ENCODE measurements at places on chromosomes 7 and 10.

DNA sequence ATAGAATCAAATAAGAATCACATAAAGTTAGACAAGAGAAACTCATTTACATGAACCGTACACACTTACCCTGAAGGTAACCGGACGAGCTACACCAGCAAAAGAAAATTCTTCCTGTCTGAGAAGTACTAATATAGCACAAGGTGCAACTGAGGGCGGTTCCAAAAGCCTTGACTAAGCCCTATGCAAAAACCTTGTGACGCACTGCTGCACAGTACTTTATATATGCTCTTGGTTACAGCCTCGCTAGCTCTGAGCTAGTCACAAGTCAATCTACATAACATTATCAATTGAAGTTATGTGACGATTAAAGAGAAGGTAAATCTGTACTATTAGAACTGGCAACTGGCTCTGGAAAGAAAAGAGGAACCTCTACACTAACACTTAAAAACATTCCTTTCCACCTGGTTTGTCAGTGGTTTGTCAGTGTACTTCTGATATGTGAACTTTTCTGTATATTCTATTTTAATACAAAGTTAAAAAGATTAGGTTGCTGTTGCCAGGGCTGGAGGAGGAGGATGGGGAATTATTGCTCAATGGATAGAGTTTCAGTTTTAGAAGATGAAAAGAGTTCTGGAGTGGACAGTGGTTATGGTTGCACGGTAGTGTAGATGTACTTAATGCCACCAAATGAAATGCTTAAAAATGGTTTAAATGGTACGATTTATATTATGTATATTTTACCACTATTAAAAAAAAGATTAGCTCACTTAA lies 21.6 kb downstream of the NT5C3A start:
- peak; percentile 29 for DNase-seq

DNA sequence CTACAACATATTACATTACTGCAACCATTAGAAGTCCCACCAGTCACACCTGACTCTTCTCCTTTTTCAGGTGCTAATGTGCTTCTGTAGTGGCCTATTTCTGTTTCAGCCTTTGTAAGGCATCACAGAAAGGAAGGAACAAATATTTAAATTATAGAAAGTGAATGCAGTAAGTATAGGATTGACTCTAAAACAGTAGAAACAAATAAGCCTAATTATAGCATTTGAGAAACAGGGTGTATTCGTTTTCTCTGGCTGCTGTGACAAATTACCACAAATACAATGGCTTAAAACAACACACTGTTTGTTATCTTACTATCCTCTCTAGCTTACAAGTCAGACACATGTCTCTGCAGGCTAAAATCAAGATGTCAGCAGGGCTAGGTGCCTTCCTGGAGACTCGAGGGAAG lies 69.4 kb downstream of the CCSER2 start:
- DNase-seq, result no peak

DNA sequence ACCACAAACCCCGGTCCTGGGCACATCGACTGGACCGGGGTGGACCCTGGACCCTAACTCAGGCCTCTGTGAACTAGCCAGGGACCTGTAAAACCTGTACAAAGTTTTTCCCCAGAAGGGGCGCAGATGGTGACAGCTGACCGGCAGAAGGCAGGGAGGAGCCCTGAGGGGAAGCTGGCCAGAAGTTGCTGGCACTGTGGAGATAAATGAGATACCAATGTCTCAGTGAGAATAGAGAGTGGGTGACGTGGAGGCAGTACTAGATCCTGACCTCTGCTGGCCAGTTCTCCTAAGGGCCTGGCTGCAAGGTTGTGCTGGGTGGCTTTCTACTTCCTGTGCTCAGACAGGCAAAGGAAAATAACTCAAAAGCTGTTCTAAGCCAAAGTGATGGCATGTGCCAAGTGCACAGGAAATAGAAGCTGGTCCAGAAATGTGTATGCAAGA lies 10.6 kb upstream of the TSPAN14 start:
- no peak for DNase-seq

DNA sequence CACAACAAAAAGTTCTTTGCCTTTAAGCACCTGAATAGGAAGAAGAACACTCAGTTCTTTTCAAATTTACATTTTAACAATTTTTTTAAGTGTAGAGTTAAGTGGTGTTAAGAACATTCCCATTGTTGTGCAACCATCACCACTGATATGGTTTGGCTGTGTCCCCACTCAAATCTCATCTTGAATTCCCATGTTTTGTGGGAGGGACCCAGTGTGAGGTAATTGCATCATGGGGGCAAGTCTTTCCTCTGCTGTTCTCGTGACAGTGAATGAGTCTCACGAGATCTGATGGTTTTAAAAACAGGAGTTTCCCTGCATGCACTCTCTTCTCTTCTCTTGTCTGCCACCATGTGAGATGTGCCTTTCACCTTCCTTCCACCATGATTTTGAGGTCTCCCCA lies 155.7 kb downstream of the PLXNA4 start:
- DNase-seq, result no peak

DNA sequence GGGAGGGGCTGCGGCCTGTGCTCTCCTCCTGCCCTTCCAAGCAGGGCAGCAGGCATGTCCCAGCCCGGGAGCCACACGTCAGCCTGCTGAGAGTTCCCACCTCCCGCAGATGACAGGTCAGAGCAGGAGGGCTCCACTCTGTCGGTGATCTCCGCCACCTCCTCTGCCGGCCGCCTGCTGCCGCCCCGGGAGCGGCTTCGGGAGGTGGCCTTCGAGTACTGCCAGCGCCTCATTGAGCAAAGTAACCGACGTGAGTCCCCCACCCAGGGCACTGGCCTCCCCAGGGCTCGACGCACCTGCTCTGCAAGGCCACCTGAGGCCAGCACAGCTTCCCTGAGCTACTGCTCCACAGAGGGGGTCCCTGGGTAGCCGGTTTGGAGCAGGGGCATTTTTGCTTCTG lies 9.4 kb downstream of the AP5Z1 start:
- DNase-seq, result no peak

DNA sequence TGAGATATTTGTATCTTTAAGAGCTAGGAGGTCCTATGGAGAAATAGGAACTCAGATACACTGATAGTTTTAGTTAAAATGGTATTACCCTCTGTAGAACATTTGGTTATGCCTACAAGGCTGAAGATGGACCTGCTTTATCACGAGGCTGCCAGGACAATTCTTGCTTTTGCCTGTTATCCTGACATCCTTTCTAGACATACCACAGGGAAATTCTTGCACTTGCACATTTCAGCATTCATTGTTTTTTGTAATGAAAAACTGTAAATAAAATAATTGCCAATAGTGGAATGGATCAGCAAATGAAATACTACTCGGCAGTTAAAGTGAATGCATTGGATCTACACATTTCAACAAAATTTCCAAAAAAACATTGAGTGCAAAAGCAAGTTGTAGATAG lies 9.7 kb downstream of the COL28A1 start:
- no peak for DNase-seq

DNA sequence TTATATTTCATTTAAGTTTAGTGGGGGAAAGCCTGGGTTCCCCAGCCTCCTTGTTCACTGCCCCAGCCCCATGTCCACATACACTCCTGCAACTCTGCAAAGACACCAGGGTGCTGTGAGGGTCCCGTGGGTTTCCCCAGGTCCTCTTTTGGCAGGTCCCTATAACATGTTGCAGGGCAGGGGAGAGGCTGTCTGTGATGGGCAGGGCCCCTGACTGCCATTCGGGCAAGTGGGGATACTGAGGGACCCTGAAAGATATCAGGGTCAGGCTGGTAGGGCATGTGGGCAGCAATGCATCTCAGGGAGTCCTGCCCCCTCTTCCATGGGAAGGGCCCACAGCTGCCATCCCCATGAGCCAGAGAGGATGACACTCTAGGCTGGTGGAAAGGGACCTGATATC lies 28.4 kb downstream of the RASGEF1A start:
- DNase-seq, result no peak

DNA sequence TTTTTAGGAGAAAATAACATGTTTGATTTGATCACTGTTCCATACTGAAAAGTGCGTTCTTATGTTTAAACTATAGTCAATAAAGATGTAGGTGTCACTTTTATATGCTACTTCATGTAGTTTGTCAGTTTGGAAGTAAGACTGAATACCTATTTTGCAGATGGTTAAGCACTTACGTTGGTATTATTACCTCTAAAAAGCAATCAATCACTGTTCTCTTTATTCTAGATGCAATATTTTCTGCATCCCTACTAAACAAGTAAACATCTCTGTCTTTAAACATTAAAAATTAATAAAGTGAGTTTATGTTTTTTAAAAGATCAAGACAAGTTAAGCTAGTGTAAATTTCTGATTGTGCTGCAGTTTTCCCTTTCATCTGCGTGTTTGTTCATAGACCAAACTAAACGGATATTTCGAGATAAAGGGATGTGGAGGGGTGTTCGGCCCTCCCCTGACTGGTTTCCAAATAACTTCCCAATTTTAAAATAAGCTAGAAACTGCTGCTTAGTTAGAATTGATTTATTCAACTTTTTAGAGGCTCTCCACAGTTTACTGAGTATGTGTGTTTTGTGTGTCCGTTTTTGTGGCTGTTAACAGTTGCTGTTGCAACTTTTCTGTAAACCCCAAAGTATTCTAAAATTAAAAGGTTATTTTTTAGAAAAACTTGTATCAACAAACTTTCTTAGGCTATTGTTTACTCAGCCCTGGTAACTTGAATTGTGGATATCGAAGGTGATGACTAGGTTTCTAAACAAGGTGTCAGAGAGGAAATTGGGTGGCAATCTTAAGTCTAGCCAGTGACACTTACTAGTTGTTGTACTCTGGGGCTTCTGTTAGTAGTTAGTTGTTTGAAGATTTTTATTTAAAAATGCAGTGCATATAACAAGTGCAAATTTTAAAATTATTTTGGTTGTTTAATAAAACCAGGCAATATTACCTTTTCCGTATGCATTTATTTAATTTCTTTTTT lies 974 bp downstream of the KIF11 start:
- no peak for DNase-seq

DNA sequence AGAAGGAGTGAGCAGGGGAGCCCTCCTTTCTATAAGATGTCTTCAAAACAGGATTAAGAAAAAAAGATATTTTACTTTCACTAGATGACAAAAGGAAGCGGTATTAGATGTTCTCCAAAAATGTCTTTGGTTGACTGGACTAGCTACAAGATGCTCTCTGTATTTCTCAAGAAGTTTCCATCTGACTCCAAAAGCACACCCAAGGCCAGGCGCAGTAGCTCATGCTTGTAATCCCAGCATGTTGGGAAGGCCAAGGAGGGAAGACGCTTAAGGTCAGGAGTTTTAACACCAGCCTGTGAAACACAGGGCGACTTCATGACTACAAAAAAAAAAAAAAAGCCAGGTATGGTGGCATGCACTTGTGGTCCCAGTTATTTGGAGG lies 84.5 kb downstream of the PIP4K2A start:
- no peak for DNase-seq

GRCh38 chr7:104803931-104804330 lies 210.1 kb upstream of the KMT2E start:
- DNase-seq, result no peak

GRCh38 chr10:69438536-69439349 lies 12.5 kb upstream of the TSPAN15 start:
- no peak for DNase-seq

DNA sequence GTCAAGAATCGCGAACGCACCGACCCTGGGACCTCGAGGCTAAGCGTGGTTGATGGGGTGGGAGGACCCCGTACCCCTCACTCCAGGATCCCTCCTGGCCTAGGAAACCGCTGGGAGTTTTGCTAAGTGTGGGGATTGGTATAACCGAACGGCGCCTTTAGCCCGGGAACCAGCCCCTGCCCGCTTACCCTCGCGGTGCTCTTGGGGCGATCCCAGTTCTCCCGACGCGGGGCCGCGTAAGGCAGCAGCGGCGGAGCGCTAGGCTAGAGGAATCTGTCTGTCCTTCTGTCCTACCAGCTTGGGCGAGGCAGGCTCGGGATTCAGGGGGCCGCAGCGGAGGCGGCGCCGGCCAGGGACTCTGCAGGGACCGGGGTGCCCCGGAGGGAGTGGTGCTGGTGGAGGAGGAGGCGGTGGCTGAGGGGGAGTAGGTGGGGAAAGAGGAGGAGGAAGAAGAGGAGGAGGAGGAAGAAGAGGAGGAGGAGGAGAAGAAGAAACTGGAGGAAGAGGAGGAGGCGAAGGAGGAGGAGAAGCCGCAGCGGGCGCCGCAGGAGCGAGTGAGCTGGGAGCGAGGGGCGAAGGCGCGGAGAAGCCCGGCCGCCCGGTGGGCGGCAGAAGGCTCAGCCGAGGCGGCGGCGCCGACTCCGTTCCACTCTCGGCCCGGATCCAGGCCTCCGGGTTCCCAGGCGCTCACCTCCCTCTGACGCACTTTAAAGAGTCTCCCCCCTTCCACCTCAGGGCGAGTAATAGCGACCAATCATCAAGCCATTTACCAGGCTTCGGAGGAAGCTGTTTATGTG lies 439 bp upstream of the EMX2 start:
- no peak for DNase-seq

DNA sequence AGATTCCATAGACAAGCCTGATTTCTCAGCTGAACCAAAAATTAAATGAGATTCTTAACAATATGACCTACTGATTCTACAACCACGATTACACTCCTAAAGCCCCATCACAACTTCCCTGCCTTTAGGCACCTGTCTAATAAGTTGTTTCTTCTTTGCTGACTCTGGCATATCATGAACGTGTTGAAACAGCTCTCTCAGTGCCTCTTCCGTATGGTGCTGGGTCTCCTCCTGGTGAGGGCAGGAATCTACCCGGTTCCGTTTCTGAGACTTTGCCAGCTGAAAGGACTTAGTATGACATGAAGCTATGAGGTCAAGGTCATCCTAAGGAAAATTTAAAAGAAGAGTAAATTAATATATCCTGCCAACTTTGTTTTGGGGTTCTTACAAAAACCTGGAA lies 48.6 kb downstream of the ARHGAP19 start:
- no peak for DNase-seq

DNA sequence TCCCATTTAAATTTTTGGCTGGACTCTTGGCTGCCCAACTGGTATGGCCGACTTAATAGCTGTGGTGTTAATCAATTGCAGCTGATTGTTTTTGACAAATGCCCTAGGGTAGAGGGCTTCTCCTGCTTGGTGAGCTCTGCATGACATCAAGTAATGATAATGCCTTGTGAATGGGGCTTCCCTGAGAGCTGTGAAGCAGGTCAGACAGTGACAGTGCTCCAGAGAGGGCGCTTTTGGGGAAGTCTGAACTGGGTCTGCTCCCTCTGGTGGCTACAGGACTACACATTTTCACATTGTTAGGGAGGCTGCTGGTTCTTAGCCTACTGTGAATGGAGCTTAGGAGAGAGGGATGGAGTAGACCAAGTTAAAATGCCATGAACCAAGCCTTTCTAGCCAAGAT lies 98.8 kb downstream of the SDK1 start:
- no peak for DNase-seq

- no peak for DNase-seq
Measured at GRCh38 chr7:34162677-34163076, 257.3 kb downstream of the BMPER start.

- DNase-seq, result no peak
Measured at GRCh38 chr7:95690367-95690947, 81.9 kb upstream of the DYNC1I1 start.

- no peak for DNase-seq
Measured at GRCh38 chr7:73985737-73986141, 42.2 kb upstream of the ELN start.

GRCh38 chr10:30728766-30729165 lies 99.2 kb upstream of the LYZL2 start:
- no peak for DNase-seq

All from stimulated activated CD4-positive, alpha-beta T cell treated with anti-CD3 and anti-CD28 coated beads, Interleukin-4, amount 100 ng/mL, for 1 hour (primary cell).